Activated T-helper 17 cell treated with anti-CD3 and anti-CD28 coated beads, Interleukin-2, amount 50 U/mL, for 72 hours (primary cell): ENCODE measurements at places on chromosomes 2 and 18.

DNA sequence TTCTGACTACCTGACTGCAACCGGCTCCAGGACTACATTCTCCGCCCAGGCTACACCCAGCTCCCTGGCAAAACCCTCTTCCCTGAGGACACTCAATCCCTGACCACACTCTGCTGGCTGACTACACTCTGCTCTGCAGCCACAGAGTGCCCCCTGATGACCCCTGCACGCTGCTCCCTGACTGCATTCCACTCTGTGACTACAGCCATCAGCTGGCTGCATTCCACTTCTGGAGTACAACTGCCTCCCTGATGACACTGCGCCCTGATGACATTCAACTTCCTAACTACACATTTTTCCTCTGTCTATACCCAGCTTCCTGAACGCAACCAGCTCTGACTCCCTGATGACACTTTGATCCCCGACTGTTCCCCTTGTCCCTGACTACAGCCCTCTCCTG, 71.3 kb upstream of the NRXN1 start:
- ATAC-seq = no peak

DNA sequence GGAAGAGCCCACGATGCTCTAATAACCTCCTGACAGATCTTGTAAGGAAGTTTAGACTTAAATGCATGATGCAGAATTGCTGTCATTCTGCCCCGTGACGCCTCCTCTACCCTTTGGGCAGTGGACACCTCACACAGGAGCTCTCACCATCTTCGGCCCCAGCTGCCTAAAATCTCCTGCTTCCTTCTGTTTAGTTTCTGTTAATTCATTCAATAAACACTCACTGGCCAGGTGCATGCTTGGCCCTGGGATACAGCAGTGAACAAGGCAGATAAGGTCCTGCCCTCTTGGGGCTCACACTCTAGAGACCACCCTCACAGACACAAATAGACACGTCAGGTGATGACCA, 81.1 kb downstream of the SEPTIN10 start:
- ATAC-seq = no peak

- ATAC-seq = no peak
Observed at GRCh38 chr2:67709835-67710234, 312.7 kb downstream of the ETAA1 start.

GRCh38 chr2:63073994-63074393, 23.4 kb downstream of the OTX1 start:
- ATAC-seq = no peak

- ATAC-seq = no peak
Observed at GRCh38 chr2:211867845-211868451, 670.7 kb downstream of the ERBB4 start.

- peak; percentile 83 for ATAC-seq
Observed at GRCh38 chr2:197993830-197994229, 189.4 kb downstream of the PLCL1 start.

DNA sequence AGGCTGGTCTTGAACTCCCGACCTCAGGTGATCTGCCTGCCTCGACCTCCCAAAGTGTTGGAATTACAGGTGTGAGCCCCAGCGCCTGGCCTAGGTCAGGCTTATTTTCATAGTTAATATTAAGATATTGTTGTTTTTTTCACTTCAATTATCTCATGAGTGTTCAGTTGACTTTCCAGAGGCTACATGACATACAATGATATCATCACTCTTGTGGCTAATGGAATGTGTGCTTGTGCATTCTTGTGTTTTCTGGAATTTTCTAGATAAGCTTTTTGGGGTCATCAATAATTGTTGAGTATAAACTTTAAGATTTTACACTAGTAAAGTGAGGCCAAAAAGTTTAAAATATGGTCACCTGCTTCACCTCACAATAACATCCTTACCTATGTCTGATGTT, 180.9 kb downstream of the FIGN start:
- no peak for ATAC-seq

- ATAC-seq = no peak
Observed at GRCh38 chr2:239952665-239953417, 72.3 kb downstream of the NDUFA10 start.

GRCh38 chr2:102004581-102004980, 12.8 kb downstream of the IL1R2 start:
- peak; percentile 16 for ATAC-seq

- ATAC-seq = no peak
Observed at GRCh38 chr2:157927155-157927554, 51.0 kb upstream of the ACVR1 start.

DNA sequence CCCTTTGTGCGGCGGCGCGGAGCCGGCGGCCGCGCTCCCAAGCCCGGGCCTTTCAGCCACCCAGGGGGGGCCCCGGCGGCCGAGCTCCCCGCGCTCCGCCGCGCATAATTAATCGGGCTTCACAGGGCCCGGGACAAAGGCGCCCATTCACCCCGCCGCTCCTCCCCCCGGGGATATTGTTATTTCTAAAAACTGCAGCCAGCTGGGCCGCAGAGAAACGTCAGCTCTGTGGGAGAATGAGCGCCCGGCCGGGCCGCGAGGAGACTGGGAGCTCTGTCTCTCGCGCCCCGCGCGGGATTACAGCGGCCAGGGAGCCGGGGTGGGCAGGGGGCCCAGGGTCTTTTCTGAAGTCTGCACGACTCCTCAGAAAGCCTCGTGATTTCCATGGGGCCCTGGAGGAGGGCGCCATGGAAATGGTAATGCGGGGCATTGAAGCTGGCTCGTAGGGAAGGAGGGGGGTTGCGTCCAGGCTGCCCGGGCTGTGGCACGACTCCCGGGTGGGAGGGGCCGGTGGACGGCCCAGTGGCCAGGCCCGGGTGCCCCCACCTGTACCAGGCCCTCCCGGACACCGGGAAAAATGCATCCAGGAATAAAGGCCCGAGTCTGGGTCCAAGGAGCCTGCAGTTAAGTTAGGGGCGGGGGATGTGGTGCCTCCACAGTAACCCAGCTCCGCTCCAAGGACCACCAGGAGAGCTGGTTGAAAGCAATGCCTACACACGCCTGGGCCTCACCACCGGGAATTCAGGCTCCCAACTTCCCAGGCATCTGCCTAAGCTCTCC, 125.3 kb downstream of the ZFP36L2 start:
- ATAC-seq = no peak

DNA sequence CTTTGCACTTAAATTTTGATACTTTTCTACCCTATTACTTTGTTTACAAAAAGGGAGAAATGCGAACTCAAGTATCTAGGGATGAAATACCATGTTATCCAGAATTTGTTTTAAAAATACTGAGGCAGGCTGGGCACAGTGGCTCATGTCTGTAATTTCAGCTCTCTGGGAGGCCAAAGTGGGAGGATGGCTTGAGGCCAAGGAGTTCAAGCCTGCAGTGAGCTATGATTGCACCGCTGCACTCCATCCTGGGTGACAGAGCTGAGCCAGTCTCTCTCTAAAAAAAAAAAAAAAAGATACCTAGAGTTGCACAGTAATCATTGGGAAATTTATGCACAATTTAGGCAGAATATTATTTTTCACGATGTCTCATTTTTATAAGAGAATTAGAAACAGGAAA, 12.4 kb upstream of the VAPA start:
- no peak for ATAC-seq

DNA sequence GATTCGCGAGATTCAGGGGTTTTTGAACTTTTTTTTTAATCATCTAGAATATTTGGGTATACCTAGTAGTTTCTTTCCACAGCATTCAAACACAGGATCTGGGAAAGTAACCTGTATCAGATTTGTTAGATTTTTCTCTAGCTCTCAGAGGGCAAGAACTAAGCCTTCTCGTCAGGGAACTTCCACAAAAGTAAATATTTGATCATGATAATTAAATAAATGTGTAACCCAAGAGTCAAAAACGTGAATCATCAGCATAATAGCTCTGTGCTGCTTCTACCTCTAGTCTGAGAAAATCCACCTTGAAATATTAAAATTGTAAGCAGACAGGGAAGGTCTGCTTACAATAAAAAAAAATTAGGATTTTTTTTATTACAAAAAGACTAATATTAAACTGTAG, 225.7 kb upstream of the SPOPL start:
- no peak for ATAC-seq

DNA sequence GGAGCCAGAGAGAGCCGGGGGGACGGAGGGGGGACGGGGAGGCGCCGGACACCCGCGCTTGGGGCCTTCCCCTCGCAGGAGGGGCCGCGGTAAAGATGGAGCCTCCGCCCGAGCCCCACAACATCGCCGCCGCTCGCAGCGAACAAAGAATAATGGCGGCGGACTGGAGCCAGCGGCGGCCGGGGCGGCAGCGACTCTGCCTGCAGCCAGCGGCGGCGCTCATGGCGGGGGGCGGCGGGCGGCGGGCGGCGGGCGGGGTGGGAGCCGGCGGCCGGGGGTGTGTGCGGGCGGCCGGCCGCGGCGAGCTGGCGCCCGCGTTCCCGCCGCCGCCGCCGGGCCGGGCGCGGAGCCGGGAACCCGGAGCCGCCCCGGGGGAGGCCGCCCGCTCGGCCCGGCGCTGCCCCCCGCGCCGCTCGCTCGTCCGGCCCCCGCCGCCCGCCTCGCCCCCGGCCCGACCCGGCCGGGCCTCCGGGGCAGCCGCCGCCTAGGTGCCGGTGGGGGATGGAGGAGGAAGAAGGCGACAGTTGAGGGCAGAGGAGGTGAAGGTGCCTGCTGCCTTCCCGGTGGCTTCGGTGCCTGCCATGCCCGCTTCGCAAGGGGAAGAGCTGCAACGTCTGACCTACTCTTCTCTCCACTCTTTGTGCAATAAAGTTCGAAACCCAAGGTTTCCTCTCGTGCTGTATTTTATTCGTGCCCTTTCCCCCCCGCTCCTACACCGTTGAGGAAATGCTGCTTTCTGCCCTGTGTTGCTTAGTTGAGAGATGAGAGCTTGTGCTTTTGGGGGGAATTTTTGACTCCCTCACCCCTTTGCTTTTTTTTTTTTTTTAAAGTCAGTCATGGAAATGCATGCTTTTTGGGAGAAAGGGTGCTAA, 634 bp downstream of the CREB1 start:
- no peak for ATAC-seq

DNA sequence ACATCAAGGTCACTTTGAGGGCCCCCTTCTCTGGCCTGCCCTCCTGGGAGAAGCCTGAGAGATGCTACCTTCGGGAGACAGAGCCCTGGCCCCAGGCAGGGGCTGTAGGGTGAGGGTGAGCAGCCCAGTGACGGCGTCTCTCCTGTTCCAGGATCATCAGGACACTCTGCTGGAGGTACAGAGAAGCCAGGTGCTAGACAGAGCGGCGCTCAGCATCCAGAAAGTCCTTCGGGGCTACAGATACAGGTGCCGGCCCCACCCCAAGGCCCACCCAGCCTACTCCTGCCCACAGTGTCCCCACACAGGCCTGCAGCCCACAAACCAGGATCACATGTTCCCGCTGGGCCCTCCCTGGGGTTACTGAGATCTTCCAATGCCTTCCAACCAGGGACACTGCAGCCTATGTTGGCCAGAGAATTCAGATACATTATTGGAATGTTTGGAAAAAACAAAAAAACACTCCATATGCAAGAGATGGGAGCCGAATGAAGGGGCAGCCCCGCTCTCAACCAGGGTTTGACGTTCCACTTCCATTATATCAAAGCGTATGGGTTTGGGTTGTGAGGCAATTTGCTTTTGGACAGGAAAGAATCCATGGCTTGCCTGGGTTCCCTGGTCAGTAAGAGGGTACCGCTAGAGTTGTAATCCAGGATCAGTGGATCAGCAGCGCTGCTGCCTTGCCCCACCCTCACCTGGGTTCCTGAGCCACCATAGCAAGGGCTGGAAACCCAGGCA, 49.5 kb upstream of the GPR17 start:
- no peak for ATAC-seq

DNA sequence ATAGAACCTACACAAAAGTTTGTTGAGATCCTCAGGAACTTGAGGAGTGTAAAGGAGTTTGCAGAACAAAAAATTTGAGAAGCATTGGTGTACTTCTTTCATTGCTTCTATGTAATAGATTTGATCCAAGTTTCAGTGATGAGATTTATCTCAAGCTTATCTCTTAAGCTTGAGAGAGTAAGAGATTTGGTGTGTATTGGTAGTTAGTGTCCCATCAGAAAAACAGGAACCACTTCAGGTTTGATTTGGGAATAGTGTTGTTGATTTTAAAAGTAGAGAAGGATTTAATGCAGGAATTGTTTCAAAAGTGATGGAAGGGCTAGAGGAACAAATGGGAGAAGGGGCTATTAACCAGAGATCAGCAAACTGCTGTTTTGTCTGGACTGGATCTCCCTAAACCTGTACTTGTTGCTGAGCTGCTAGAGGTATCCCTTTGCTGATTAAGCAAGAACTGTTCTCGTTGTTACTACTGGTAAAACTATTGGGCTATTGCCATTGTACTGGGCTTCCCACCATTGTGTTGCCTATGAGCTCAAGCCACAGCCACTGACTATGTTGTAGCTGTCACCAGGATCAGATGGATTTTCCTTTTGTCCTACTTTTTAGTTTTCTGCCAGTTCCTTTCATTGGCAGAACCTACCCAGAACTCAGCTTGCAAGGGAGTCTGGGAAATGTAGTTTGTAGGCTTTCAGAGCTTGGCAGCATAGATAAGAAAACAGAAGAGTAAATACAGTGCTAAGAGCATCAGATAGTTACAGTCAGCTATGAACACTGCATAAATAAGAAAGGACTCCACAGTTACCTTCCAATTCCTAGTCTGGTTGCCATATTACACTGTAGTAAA, 39.3 kb downstream of the RAB10 start:
- no peak for ATAC-seq

- ATAC-seq = no peak
Observed at GRCh38 chr2:152100961-152101360, 2.1 kb upstream of the CACNB4 start.

- no peak for ATAC-seq
Observed at GRCh38 chr2:10373931-10374330, 71.2 kb downstream of the HPCAL1 start.

DNA sequence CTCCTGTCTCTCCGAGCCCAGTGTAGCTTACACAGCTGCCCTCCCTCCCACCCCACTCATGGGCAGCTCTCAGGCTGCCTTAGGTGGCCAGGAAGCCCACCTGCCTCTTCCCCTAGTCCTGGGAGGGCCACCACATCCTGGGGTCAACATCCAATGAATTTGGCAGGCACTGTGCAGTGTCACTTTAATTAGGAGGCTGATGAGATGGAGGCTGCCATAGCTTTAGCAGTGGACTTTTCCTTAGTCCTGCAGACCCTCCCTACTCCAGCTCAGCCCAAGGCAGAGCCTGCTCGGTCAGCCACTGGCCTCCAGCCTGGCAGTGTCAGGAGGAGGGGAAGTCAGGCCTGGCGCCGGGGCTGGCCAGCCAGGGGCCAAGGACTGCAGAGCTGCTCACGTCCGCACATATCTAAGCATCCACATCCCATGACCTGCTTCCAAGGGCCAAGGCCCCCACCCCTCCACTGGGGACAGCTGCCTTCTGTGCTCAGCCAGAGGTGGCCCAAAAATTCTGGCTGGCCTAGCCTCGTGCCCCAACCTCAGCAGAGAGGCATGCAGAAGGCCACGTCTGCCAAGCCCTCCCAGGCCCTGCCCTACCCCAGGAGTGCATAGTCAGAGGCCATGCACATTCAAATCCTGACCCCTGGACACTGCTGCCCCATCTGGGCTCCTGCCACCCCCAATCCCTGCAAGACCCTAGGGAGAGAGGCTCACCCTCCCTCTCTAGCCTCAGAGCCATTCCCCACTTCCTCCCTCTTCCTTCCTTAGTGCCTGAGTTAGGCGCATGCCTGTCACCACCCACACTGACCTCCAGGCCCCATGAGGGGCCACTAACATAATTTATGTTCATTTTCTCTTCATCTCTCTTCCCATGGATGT, 33.1 kb downstream of the ADRA2B start:
- ATAC-seq = no peak

GRCh38 chr18:30748541-30748940, 294.0 kb downstream of the DSC3 start:
- no peak for ATAC-seq
